CD4-positive, alpha-beta T cell (primary cell): ENCODE measurements at places on chromosomes 2 and 18. TPM values are rescaled to one million over a fixed set of nuclear protein-coding genes. Genes with fewer than 3 reads are reported as not detected.

GRCh38 chr2:95049961-95050360, 24.5 kb downstream of the MAL start:
- no peak for DNase-seq

- no peak for DNase-seq
Measured at GRCh38 chr2:165277295-165277694, 38.1 kb downstream of the SCN2A start.

DNA sequence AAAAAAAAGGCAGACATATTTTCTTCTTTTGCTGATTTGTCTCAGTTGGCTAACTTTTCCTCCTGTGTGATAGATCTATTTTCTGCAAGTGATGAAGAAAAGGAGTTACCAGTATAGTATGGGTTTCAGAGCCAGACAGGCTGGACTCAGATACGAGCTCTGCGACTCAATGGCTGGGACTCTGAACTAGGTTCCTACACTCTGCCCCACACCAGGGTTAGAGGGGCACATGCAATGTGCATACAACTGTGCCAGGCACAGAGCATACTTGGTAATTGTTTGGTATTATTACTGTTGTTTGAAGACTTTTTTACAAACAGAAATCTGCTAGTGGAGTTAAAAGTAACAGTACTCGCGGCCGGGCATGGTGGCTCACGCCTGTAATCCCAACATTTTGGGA, 21.8 kb downstream of the RNF149 start:
- no peak for DNase-seq

DNA sequence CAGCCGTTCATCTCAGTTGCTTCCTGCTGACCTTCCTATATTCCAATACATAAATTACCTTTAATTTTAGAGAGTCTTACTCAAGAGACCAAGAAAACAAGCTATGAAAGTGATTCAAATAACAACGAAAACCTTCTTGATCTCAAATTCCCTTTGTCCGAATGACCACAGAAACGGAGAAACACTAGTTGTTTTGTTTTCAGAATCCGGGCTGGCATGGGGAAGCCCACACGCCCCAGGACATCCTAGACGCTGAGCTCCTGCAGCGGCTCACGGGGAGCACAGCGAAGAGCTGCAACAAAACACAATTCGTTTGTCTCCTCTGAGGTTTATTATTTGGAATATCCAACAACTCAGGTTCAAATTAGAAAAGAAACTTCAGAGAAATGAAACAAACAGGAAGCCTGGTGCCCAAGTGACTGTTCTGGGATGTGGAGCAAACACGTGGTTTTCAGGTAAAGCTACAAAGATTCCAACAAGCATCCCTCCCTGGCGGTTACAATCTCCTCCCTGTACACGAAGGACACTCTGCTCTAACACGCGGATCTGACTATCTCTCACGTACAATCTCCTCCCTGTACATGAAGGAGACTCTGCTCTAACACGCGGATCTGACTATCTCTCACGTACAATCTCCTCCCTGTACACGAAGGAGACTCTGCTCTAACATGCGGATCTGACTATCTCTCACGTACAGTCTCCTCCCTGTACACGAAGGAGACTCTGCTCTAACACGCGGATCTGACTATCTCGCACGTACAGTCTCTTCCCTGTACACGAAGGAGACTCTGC, 237.5 kb downstream of the TWIST2 start:
- no peak for DNase-seq

GRCh38 chr2:140512106-140512505, 1618.7 kb downstream of the LRP1B start:
- DNase-seq, result no peak

Gene NYAP2
- not detected for total RNA-seq

- DNase-seq, result no peak
Measured at GRCh38 chr2:172833898-172834297, 98.3 kb downstream of the RAPGEF4 start.

Gene DSEL
- total RNA-seq, result 0.53 TPM

Gene ASPRV1
- 0.81 TPM for total RNA-seq

Gene CCDC68
- not detected for total RNA-seq

- no peak for DNase-seq
Measured at GRCh38 chr2:152037743-152038435, 61.0 kb downstream of the CACNB4 start.
